ENCODE measurements at places on chromosomes 1 and 21.

DNA sequence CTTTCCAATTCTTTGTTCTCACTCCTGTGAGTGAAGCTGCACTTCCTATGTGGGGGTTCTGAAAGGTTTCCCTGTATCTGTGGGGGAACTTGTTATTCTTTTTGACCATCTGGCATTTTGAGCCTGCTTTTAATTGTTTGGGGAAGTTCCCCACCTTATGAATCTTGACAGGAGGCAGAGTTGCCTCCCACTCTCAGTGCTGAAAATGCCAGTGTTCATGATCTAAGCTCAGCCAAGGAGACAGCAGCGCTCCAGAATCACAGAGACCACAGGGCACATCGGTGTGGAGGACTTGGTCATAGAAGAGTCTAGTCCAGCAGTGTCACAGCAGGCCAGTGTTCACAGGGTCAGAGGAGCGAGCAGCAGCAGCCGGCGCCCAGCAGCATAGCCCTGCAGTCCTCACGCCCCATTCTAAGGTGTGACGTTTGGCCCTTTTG, 63.8 kb upstream of the PRDX6 start:
- no peak for DNase-seq

GRCh38 chr1:167878372-167879160, 35.4 kb downstream of the ADCY10 start:
- DNase-seq: no peak

- peak; percentile 45 for DNase-seq
These were observed 51.9 kb upstream of the FMOD start for GRCh38 chr1:203402629-203403337.

GRCh38 chr1:27403065-27403726, 10.8 kb downstream of the GPR3 start:
- DNase-seq: no peak

DNA sequence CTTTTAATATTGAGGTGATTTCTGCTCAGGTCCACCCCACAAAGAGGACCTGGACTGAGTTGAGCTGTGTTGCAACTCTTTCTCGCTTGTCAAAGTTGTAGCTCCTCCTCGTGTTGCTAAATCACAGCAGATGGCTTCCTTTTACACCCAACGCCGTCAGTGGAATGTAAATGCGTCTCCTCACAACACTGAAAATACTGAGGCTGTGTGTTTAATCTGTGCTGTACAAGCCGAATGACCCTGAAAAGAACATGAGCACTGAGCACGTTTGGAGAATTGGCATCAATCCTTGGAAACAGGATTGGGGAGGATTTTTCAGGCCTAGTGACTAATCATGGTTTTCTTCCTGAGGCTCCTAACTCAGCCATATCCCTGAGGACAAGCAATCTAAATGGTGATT, 196.0 kb downstream of the CRB1 start:
- peak; percentile 9 for DNase-seq

DNA sequence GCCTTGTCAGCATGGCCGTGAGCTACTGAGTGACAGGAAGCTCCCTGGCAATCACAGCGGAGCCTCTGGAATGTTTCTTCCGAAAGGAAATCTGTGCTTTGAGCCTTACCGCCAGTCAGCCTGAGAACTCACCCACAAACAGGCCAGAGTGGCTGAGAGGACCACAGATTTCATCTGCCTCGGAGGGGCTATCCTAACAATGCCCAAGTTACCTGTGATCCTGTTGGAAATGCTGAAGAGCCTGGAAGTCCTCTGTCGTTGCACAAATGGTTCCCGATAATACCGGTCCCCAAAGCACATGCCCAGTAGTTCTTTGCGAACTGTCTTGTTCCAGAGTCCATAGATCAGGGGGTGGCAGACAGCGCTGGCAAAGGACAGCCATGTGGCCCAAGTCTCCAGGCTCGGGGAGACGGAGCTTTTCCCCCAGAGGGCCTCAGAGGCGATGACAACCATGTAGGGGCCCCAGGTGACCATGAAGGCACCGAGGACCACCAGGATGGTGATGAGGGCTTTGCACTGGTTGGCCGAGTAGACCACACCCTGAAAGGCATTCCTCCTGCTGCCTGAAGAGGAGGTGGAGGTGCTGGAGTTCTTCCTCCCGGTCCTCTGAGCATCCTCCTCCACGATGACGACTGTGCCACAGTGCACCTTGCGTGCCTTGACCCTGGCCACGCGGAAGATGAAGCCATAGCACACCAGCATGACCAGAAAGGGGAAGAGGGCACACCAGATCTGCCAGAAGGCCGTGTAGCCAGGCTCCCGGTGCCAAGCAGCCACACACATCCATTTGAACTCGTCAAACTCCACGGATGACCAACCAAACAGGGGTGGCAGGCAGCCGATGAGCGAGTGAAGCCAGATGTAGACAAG, 40.2 kb downstream of the GPR161 start:
- DNase-seq: no peak

GRCh38 chr1:215594640-215595039, 27.5 kb downstream of the KCTD3 start:
- DNase-seq: no peak

- DNase-seq: no peak
These were observed 142.3 kb upstream of the JUN start for GRCh38 chr1:58926152-58926551.
